NCI-H345 (cell line): ENCODE measurements at places on chromosomes 11 and 22.

- DNase-seq: no peak
These were observed 34.9 kb downstream of the MAPK1 start for GRCh38 chr22:21832291-21833290.

DNA sequence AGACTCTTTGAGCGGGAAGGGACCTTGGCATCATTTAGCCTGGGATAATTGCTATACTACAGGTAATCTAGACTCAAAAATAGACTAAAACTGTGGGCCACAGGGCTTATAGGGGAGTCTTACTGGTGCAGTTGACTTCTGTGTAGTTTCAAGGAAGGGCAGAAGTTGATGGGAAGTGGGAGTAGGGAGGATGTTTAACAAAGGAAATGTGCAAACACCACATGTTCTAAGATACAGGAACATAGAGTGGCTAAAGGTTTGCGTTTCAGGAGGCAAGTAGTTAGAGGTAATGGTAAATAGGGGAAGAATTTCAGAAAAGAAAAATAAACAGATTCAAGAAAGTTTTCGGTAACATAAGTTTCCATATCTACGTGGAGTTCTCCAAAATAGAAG, 14.4 kb upstream of the SORL1 start:
- DNase-seq: no peak

- DNase-seq: no peak
These were observed 18.9 kb upstream of the HEPHL1 start for GRCh38 chr11:94002226-94002625.

DNA sequence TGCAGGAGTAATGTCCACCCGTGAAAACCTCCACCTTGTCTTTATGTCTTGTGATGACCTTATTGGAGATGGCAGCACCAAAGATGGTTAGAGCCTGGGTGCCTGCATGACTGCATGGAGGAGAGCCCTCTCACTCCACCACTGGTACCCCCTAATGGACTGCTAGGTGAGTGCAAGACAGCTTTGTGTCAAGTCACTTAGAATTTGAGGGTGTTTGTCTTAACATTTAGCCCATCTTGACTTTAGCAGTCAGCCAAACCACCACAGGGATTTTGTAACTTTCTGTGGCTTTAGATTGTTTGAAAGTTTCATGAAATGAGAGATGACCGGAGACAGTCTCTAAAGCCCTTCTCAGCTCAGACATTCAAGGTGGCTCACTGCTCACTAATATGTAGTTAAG, 232.9 kb upstream of the NCAM1 start:
- DNase-seq: no peak

GRCh38 chr11:115117956-115118493, 386.2 kb downstream of the CADM1 start:
- DNase-seq: no peak

DNA sequence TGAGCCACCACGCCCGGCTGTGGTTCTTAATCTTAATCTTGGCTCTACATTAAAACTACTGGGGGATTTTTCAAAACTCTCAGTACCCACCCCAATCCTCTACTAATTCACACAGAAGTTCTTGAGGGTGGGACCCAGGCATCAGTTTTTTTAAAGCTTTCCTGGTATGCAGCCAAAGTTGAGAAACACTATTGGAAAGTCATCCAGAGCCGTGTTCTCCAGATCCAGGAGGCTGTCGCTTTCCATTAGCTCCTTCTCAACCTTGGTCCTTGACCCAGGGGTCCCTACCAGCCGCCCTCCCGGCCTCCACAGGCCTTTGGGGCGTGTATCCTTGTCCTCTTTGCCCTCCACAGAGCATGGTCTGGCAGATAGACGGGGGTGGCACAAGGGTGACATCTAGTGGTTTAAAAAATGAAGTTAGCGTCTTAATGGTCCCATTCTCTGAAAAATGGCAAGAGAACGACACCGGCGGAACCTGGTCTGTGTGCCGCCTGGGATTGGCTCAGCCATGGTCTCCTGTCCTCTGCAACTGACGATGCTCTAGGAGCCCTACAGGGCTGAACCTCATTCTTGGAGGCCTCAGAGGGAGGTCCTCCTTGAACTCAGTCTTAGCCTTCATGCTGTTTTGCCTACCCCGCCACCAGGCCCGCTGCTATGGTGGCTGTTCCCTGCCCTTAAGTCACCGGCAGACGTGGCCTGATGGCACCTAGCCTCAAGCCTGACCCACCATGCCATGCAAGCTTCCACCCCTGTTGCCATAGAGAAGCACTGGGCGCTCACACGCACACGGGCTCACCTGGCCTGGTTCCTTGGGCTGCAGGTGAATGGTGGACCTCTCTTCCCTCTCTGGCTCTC, 152.0 kb upstream of the SYN3 start:
- DNase-seq: peak; percentile 0

DNA sequence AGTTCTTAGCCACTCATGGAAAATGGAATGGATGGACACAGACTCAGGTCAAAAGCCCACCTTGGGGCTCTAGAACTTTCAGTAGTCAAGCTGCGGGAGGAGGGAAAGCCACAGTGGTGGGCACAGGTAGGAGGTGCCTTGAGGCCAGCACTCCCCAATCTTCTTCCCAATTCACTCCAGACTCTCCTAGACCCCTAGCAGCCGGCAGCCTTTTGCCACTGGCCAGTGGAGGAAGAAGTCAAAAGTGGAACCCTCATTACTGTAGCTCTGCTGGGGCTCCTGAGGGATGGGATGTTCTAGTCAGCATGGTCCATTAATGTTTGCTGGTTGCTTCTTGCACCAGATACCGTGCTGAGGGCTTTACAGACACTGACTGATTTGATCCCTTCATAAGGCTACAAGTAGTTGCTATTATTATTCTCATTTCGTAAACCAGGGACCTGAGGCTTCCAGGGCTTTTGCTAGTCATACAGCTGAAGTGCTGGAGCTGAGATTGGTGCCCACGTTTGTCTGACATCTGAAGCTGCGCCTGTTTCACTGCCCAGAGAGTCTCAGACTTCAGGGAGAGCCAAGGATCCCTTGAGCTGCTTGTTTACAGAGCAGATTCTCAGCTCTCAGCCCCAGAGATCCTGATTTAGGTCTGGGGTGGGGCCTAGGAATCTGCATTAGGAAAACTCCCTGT, 1.1 kb downstream of the UCP3 start:
- DNase-seq: no peak

DNA sequence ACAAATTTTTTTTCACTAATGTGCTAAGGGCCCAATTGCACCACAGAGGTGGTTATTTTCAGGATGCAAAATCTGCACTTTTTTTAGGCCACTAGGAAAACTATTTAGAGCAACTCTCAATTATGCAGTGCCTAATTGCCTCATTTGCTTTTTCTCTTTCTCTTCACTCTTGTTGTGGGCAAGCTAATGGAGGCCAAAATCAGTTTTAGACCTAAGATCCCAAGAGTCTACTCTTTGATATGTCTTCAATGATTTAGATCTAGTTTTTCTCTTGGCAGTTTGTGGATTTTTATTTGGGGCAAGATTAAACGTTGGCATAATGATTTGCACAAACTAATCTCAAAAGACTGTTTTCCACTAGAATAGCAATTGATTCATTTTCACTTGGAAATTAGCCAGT, 1996.9 kb downstream of the LRRC4C start:
- DNase-seq: no peak

DNA sequence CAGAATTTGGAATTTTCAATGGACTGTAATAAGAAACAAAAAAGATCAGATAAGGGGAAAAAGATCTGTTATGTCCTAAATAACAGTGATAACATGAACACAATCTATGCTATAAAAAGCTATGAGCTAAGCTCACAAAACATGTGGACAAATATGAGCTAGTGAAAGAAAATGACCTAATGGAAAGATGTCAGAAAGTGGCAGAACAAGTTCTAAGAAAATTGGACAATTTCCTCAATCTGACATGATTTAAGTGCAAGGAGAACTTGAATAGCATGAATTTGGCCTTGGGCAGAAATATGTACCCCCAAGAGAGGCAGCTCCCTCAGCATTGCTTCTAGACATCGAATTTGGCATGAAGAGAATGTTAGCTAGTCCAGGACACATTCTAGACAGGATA, 212.0 kb upstream of the PGR start:
- DNase-seq: no peak

DNA sequence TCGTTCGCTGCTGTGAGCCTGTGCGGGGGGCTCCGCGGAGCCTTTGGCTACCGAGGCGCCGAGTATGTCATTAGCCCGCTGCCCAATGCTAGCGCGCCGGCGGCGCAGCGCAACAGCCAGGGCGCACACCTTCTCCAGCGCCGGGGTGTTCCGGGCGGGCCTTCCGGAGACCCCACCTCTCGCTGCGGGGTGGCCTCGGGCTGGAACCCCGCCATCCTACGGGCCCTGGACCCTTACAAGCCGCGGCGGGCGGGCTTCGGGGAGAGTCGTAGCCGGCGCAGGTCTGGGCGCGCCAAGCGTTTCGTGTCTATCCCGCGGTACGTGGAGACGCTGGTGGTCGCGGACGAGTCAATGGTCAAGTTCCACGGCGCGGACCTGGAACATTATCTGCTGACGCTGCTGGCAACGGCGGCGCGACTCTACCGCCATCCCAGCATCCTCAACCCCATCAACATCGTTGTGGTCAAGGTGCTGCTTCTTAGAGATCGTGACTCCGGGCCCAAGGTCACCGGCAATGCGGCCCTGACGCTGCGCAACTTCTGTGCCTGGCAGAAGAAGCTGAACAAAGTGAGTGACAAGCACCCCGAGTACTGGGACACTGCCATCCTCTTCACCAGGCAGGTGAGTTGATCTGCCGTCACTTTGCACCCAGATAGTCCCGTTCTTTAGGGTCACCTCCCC, 1.0 kb downstream of the ADAMTS15 start:
- DNase-seq: no peak
